ENCODE measurements at places on chromosomes 6 and 20.

- no peak for DNase-seq
Observed at GRCh38 chr6:47248446-47248845, 61.3 kb downstream of the TNFRSF21 start.

DNA sequence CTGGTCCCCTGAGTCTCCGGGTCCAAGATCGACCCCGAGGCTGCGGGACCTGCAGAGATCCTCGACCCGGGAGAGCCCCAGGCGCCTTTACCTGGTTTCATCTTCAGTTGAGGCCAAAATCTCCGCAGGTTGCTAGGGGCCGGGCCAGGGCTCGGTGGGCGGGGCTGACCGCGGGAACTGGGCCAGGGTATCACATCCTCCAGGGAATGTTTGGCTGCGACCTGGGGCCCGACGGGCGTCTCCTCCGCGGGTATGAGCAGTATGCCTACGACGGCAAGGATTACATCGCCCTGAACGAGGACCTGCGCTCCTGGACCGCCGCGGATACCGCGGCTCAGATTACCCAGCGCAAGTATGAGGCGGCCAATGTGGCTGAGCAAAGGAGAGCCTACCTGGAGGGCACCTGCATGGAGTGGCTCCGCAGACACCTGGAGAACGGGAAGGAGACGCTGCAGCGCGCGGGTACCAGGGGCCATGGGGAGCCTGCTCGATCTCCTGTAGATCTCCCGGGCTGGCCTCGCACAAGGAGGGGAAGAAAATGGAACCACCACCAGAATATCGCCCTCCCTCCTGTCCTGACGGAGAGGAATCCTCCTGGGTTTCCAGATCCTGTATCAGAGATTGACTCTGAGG, 53.8 kb upstream of the POLR1H start:
- no peak for DNase-seq

GRCh38 chr6:27176523-27177484, 70.7 kb upstream of the PRSS16 start:
- peak; percentile 49 for DNase-seq

GRCh38 chr6:107132330-107132954, 17.1 kb upstream of the BEND3 start:
- no peak for DNase-seq

GRCh38 chr6:137233911-137234863, 15.0 kb upstream of the IFNGR1 start:
- DNase-seq: no peak

All from stimulated activated CD8-positive, alpha-beta memory T cell treated with anti-CD3 and anti-CD28 coated beads, Interleukin-7, amount 100 ng/mL, for 1 hour (primary cell).